PC-9 (cell line): ENCODE measurements at places on chromosomes 13 and 19.

DNA sequence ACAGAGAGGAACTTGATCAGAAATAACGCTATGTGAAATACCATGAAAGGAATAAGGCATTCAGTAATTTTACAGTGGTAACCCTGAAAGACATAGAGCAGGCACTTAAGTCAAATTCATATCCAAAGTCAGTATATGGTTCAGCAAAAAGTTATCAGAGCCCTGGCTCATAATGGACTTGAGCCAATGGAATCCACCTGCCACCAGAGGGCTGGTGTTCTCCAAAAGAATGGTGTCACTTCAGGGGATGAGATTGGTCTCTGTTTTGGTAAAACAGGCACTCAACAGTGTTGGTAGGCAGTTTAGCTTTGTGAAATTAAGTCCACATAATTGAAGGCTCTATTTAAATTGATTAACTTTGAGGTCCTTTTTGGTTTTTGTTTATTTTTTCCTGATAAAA lies 93.9 kb downstream of the LIG4 start:
- no peak for DNase-seq

- no peak for DNase-seq
Observed at GRCh38 chr13:35649162-35649561, 172.7 kb upstream of the MAB21L1 start.

DNA sequence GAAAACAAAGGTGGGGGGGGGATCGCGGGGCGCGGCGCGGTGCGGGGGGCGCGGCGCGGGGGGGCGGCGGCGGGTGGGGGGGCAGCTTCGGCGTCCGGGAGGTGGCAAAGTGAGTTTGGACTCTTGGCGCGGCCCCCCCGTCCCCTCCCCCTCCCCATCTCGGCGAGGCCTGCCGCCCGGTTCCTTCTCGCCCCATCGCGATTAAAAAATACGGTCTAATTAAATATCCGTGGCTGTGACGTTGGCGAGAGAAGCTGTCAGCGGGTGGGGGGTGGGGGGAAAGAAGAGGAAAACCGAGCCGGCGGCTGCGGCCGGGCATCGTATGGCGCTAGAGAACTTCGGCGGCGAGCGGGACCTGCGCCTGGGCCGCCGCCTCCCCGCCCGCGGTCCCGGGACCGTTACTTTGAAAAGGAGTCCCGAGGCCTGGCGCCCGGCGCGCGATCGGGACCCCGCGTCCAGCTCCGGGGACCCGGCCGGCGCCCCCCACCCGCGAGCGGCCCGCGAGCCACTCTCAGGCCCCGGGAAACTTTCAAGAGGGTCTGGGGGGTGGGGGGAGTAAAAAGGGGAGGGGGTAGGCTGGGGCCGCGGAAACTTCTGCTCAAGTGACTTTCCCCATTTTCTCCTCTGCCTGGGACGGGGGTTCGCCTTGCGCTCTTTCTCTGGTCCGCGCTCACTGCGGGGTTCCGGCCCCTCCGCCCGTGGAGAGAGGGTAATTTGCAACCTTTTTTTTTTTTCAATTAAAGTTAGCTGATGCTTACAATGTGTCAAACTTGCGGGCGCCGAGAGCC lies 146.3 kb upstream of the ZNF536 start:
- DNase-seq, result no peak

DNA sequence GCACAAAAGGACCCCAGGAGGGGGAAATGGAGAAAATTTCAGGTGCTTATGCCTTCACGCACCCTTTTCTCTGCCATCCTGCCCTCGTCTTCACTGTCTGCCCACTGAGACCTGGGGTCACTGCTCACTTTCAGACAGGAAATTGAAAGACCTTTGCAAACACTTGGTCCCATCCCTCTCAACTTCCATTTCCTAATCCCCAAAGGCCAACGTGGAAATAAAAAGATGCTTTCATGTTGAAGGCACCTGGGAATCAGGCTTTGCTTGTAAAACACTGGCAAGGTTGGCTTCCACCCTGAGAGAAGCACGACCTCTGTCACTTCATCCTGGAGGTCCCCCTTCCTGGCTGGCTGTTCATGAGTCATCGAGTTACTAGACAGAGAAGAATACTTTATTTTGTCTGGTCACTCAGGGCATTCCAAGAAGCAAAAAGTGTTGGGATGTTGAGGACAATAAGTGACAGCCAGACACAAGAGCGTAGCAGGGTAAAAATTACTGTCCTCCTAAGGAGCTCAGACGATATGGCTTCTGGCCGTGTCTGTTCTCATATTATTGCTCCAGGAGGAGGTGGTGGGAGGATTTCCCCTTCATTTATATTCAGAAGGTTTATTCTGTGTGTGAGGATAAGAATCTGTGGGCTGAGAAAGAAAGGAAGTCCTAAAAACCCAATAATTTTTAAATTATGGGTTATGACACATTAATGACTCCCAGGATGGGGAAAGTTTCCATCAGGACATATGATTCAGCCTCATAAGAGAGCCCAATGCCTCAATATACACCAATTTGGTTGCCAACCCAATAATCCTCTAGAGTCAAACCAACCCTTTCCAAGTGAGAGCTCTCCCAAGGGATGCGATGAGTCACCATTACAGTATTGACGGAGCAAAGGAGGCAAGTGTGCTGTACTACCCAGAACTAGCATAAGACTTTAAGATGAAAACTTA lies 409.0 kb downstream of the COG6 start:
- no peak for DNase-seq

GRCh38 chr19:42177686-42178019 lies 39.8 kb downstream of the DEDD2 start:
- DNase-seq, result no peak

GRCh38 chr19:32257326-32258073 lies 87.9 kb upstream of the ZNF507 start:
- no peak for DNase-seq

GRCh38 chr13:35727881-35728280 lies 251.4 kb upstream of the MAB21L1 start:
- no peak for DNase-seq

GRCh38 chr13:80707000-80707983 lies 366.4 kb upstream of the SPRY2 start:
- no peak for DNase-seq

- DNase-seq, result no peak
Observed at GRCh38 chr19:13699786-13700185, 64.5 kb upstream of the MRI1 start.

- no peak for DNase-seq
Observed at GRCh38 chr13:45341799-45342500, 967 bp upstream of the TPT1 start.

DNA sequence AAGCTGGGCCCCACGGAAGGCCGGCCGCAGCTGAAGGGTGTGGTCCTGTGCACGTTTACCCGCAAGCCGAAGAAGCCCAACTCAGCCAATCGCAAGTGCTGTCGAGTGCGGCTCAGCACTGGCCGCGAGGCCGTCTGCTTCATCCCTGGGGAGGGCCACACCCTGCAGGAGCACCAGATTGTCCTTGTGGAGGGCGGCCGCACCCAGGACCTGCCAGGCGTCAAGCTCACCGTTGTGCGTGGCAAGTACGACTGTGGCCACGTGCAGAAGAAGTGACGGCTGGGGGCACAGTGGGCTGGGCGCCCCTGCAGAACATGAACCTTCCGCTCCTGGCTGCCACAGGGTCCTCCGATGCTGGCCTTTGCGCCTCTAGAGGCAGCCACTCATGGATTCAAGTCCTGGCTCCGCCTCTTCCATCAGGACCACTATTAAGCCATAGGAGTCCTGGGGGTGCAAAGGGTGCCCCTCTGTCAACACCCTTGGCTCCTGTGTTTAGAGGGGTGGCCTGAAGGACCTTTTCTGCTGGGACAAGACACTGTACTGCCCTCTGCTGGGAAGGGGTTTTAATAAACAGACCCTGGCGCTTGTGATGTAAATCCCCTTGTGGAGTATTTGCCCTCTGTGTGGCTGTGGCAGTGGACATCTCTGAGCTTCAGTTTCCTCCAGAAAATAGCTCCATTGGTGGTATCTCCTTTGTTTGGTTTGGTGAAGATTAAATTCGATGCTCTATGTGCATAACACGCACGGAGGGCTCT lies 1.9 kb downstream of the MRPS12 start:
- no peak for DNase-seq
